ENCODE measurements at places on chromosomes 6 and 20.

DNA sequence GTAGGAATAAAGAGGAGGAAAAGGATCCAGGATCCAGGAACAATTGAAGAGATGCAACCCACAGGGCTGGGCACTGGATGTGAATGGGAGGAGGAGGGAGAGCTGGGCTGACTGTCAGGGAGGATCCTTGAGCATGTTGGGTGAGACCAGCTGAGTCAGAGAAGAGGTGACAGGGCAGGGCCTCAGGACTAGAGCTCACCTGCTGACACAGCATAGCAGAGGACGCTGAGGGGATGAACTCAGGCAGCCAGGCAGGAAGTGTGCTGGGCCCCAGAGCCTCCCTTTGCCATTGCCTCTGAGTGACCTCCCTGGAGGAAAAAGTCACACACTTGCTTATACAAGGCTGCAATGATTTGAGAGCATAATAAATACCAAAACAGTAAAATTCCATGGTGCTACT is 72.3 kb downstream of the ZNF133 start:
- no peak for DNase-seq

- DNase-seq: no peak
These were observed 7.9 kb downstream of the GNL1 start for GRCh38 chr6:30548375-30548774.

GRCh38 chr6:16205377-16206144 is 32.8 kb upstream of the GMPR start:
- DNase-seq: no peak

GRCh38 chr6:159606786-159607185 is 86.3 kb downstream of the SOD2 start:
- no peak for DNase-seq

- no peak for DNase-seq
These were observed 41.6 kb upstream of the FRMD1 start for GRCh38 chr6:168120390-168121302.

GRCh38 chr6:7073082-7073820 is 34.5 kb upstream of the RREB1 start:
- DNase-seq: no peak

GRCh38 chr6:1538810-1539478 is 70.8 kb upstream of the FOXC1 start:
- no peak for DNase-seq

- no peak for DNase-seq
These were observed 121.1 kb downstream of the CENPW start for GRCh38 chr6:126461045-126461444.

GRCh38 chr20:10682939-10683338 is 9.1 kb upstream of the JAG1 start:
- DNase-seq: no peak

GRCh38 chr6:137210903-137211302 is 8.3 kb downstream of the IFNGR1 start:
- no peak for DNase-seq

DNA sequence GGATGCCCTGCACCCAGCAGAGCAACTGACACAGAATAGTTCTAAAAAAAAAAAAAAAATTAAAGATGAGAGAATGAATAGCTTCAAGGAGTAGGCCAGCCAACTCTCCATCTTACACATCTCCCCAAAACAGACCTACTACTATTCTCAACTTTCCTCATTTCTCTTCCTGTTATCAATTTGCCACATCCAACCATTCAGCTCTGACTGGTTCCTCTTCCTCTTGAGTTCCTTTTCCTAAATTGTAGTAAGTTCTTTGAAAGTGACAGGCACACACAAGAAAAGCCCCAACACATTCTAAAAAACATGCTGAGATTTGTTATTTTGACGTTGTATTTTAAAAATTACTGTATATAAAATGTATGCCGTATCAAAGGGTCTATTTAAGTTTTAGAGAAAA is 117.2 kb downstream of the PDSS2 start:
- DNase-seq: no peak
